ENCODE measurements at places on chromosomes 6 and 20. TPM values are rescaled to one million over a fixed set of nuclear protein-coding genes. Genes with fewer than 3 reads are reported as not detected.
A peak's percentile ranks its signal among the peaks of the same experiment; 100 is the strongest.

DNA sequence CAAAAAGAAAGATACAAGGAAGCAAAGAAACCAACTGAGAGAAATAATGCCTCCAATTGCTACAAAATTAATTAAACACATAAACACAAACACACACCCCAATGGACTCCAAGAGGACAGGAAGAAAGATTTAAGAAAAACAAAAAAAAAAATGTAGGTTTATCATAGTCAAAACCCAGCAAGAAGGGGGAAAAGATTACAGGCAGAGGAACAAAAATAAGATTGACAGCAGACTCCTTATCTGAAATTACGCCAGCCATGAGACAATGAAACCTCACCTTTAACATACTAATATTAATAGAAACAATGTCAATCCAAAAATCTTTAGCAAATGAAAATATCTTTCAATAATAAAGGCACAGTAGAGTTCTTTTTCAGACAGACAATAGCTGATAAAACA, 155.8 kb downstream of the RNGTT start:
- no peak for DNase-seq

DNA sequence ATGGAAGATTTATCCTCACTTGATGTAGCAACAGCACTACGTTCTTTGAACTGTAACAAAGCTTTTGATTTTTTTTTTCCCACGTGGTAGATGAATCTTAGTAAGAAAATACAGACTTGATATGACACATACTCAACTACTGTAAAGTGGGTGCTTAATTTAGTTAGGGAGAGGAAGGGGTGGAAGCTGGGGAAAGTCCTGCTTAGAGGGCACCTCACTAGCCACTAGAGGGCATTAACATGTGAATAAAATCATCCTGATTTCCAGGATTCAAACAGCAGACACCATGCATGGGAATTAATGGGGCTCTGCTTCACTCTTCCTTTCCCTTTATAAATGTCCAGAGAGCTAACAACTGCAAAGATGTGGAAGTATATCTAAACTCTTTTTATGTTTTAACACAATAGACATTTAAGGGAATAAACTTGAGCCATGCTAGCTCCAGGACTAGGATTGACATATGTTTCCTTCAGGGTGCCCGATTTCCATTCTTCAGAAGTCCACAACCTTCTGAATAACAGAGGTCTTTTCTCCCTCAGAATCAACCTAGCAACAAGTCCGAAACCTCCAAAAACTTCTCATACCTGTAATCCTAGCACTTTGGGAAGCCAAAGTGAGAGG, 250.1 kb downstream of the ATXN1 start:
- no peak for DNase-seq

DNA sequence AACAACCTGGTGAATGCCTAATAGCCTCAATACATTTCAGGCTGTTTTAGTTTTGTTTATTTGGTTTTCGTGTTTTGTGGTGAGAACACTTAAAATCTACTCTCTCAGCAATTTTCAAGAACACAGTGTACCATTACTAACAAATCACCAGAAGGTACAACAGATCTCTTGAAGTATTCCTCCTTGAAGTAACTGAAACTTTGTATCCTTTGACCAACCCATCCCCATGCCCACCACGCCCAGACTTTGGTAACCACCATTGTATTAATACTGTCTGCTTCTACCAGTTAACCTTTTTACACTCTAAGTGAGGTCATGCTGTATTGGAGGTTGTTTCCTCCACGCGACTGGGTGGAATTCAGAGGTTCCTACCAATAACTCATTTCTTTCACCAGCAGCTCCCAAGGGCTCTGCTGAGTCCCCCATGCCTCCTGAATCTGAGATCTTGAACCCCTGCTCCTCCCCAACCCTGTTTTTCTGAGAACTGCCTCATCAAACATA, 5.7 kb upstream of the TRIM40 start:
- no peak for DNase-seq

DNA sequence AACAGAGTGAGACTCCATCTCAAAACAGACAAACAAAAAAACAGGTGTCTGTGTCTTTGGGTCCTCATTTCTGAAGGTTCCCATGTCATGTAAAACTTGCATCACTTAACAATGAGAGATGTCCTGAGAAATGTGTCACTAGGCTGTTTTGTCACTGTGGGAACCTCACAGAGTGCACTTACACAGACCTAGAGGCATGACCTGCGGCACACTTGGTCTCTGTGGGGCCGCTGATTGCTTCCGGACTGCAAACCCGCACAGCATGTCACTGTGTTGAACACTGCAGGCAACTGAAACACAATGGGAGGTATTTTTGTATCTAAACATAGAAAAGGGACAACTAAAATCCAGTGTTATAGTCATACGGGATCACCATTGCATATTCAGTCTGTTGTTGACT, 42.3 kb upstream of the TMEM181 start:
- no peak for DNase-seq

- peak; percentile 58 for DNase-seq
Observed at GRCh38 chr6:53794137-53794719, 577 bp upstream of the LRRC1 start.

- no peak for DNase-seq
Observed at GRCh38 chr20:51028616-51029212, 5.8 kb upstream of the KCNG1 start.

GRCh38 chr6:134772671-134773360, 177.1 kb downstream of the ALDH8A1 start:
- DNase-seq, result no peak

DNA sequence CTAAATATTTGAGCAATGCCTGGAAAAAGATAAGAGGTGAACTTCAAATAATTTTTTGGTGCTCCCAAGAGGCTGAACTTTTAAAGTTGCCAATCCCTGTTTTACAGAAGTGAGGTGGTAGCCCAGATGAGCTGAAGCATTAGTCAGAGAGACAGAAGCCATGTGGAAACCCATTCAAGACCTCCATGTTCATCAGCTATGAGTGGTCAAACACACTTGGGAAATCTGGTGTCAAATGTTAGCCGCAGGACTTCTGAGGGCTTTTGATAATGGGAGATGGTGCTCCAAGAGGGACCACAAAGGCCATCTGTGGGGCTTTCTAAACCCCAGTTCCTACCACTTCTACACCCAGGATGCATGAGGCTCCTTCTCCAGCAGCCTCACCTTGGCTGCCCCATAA, 77.5 kb upstream of the MRPS10 start:
- DNase-seq, result no peak

GRCh38 chr6:138652824-138653223, 120.7 kb upstream of the CCDC28A start:
- DNase-seq, result no peak

GRCh38 chr20:63283397-63284082, 9.4 kb upstream of the COL20A1 start:
- DNase-seq, result no peak

Gene OLIG3
- total RNA-seq, result not detected

Gene NOL4L
- total RNA-seq, result 44.0 TPM
